ENCODE measurements at places on chromosomes 7 and 10. TPM values are rescaled to one million over a fixed set of nuclear protein-coding genes. Genes with fewer than 3 reads are reported as not detected.

The IL15RA gene
- total RNA-seq: 17.7 TPM

The GPNMB gene
- total RNA-seq: 48.1 TPM

The HYAL4 gene
- total RNA-seq: not detected

GRCh38 chr10:113350311-113351040 is 202.4 kb upstream of the HABP2 start:
- ATAC-seq: no peak

DNA sequence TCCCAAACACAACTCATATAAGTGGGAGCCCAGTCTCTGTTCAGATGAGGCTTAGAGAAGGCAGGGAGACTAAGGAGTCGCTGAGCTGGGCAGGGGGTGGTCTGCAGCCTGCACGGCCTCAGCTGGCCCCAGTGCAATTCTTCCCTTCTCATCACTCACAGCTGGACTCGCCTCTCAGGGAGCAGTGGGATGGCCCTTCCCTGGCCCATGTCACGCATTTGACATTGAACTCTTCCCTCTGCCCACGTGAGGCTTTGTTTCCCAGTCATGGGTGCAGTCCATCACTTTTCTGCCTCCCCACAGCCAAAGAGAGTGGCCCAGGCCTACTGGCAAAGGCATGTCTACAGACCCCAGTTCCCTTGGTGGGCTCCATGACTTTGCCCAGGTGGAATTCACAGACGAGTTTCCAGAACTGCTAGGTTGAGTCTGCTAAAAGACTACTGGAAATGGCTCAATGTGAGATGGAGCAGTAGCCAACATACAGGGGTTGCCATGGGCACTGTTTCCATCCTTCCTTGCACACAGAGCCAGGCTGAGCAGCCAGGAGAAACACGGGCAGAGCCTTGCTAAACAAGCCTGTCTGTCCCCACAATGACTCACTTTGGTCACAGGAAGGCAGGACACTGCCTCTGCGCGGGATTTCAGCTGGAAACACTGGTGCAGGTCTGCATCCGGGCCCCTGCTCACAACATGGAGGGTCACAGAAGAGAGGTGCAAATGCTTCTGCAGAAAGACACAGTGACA is 90.1 kb downstream of the OAT start:
- ATAC-seq: no peak

- no peak for ATAC-seq
These were observed 30.7 kb downstream of the ALOX5 start for GRCh38 chr10:45404770-45405120.

GRCh38 chr10:1109795-1110673 is 53.8 kb downstream of the WDR37 start:
- peak; percentile 49 for ATAC-seq
